ENCODE measurements at places on chromosomes 12 and 14. TPM values are rescaled to one million over a fixed set of nuclear protein-coding genes. Genes with fewer than 3 reads are reported as not detected.

CACNA1C gene
- 0.11 TPM for total RNA-seq

IKZF4 gene
- 18.2 TPM for total RNA-seq

KLRD1 gene
- total RNA-seq, result 19.8 TPM

SOAT2 gene
- 10.4 TPM for total RNA-seq

HELB gene
- 36.0 TPM for total RNA-seq

APOF gene
- not detected for total RNA-seq

CLEC2A gene
- total RNA-seq, result not detected

Measured in activated naive CD8-positive, alpha-beta T cell treated with anti-CD3 and anti-CD28 coated beads, Interleukin-2, amount 10 ng/mL, durations not matched to agents 7 days and 5 days (primary cell).